NCI-H1436 treated with DMSO at 0.1 percent for 48 hours (cell line): ENCODE measurements at places on chromosomes 3 and 15.

DNA sequence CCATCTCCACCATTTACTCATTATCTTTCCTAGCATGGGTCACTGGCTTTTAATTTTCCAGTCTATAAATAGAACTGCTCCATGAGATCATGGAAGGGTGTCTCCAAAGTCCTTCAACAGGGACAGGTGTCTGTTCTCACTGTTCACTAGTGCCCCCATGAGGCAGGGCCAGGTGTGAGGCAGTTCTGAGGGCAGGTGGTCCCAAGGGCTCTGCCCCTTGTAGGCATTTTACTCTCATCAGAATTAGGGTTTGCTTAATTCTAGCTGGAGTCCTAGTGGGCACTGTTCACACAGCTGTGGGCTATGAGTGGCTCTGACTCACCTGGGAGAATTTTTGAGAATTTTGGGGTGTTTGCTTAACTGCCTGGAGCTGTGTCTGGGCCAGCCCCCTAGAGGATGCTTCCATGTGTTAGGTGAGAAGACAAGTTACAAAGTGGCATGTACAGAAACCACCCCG lies 248.0 kb upstream of the LYSMD4 start:
- DNase-seq: no peak

- DNase-seq: no peak
Measured at GRCh38 chr3:153974614-153975013, 146.6 kb upstream of the ARHGEF26 start.

DNA sequence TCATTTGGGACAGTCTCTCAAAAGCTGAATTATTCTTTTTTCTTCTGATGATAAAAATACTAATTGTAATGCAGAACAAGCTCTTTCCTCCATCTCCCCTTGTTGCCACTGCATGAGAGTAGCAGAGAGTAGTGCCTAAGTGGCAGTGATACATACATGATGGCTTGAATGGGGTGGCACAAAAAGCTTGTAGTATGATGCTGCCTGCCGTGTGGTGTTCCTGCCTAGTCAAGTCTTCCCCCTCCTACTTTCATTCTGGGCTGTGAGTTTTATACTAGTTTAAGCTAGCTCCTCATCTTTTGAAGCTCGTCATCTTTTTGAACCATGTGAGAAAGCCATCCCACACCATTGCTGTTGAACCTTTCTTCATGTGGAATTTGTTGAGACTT lies 230.5 kb downstream of the NFKBIZ start:
- no peak for DNase-seq

DNA sequence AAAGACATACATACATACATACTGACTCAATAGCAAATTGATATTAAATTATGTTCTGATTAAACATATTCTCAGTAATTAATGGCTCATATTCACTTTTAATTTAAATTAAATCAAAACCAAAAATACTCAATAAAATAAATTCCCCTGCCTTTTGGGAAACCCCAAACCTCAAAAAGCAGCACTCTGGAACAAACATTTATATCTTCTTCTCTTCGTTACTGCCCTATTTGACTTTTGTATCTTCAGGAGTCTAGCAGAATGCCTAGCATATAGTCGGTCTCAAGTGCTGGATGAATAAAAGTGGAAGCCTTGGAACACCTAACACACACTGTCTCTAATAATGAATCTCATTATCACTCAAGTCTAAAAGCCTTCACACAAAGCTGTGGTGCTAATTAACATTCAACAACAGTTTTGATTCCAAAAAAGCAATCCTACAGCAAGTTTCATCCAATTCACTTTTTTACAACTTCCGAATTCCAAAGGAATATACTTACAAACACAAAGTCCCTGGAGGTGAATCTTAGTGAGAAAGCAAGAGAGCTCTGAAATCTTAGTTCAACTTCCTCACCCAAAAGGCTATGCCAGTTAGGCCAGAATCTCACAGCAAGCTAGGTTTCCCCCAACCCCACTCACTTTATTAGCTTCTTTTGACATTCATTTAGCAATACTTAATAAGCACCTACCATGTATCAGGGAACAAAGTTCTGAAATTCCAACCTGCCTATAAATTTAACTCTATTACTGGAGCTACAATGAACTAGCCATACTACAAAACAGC lies 35.0 kb downstream of the GSK3B start:
- no peak for DNase-seq

- DNase-seq: no peak
Measured at GRCh38 chr3:59992578-59992977, 942.8 kb upstream of the CFAP20DC start.

- no peak for DNase-seq
Measured at GRCh38 chr3:156456771-156457224, 98.1 kb downstream of the SSR3 start.

DNA sequence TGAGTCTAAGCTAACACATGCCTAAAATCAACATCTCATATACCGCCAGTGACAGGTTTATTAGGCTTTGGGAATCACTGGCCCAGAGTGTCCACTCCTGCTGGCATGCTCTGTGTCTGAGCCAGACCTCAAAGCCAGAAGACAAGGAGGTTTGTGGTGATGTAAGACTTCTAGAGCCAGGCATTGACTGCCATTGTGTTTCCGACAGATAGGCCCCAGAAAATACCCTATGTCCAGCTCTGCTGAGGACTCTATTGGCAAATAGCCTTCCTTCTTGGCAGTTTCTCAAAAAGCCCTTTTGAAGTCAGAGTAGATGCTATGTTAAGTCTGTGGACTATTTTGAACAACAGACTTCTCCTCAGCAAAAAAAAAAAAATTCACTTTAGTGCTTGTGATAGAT lies 181.9 kb upstream of the UBE2E1 start:
- no peak for DNase-seq

- DNase-seq: no peak
Measured at GRCh38 chr15:79004336-79004735, 59.5 kb upstream of the CTSH start.
